ENCODE measurements at places on chromosomes 16 and 17.

DNA sequence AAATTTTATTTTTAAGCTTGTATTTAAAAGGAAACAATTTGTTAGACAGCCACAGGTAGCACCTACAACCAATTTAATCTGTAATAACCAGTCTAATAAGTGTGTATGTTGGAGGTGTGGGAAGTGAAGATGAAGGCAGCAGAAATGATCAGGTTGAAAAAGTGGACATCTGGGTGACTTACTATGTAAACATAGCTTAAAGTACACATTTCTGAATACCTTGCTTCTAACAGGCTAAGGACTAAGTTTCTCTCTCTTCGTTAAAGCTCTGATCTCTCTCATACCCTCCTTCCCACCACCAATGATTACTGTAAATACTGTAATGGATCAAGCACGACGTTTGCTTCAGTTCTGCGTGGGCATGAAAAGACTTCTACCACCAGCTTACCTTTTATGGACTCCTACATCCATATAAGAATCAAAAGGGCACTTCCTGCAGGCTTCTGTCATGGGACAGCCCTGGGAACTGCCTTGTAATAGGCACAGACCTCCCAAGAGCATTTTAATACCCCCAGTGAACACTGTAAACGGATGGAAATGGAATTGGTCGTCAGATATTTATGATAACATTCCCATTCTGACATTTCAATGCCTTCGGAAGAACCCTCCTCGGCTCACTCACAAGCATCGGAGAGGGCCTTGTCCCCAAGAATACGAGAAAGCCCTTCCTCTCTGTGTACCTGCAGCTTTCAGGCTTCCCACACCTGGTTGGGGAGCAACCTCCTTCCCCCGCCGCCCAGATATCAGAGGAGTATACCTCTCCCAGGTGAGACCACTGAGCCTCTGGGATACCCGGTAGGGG, 700 bp downstream of the CCDC43 start:
- no peak for DNase-seq

- DNase-seq = no peak
These were observed 36.2 kb upstream of the CLEC3A start for GRCh38 chr16:77986011-77986740.

DNA sequence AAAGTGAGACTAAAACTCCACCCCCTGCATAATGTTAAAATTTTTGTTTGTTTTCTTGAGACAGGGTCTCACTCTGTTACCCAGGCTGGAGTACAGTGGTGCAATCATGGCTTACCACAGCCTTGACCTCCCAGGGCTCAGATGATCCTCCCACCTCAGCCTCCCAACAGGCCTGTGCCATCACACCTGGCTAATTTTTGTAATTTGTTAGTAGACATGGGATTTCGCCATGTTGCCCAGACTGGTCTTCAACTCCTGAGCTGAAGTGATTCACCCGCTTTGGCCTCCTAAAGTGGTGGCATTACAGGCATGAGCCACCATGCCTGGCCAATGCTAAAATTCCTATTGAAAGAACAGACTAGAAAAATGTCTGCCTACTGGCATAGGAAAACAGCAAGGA, 103.8 kb downstream of the TRIM37 start:
- DNase-seq = no peak

- DNase-seq = no peak
These were observed 10.0 kb downstream of the ALDH3A1 start for GRCh38 chr17:19738073-19738449.

- no peak for DNase-seq
These were observed 1.0 kb downstream of the PER1 start for GRCh38 chr17:8151120-8151640.

GRCh38 chr17:32725697-32726096, 151.2 kb downstream of the MYO1D start:
- DNase-seq = no peak

DNA sequence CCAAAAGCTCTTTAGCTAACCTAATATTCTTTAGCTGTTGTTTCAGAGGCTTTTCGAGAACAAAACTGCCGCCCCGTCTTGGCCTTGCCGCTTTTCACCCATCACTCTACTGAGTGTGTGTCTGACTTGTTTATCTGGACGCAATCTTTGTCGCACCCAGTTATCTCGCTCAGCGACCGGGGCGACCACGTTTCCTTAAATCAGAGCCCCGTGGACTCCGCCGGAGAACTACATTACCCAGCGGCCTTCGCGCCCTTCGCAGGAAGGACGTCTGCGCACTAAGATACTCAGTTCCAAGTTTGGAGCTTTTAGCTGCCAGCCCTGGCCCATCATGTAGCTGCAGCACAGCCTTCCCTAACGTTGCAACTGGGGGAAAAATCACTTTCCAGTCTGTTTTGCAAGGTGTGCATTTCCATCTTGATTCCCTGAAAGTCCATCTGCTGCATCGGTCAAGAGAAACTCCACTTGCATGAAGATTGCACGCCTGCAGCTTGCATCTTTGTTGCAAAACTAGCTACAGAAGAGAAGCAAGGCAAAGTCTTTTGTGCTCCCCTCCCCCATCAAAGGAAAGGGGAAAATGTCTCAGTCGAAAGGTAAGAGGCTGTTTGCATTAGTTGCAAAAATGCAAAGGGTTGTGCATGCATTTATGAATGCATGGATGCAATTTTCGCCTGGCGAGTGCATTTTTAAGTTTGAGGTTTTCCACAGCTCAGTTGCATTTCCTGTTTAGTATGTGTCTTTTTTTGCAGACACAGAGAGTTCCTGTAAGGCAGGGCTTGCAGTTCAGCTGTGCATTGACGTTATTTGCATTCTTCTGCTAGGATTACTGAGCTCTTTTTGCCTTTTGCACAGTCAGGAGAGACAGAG, at the start of gene MAP2K6:
Gene MAP2K6, plus strand, starts transcription at position 290 of the 867 bp plus-strand sequence. Its CDS starts 288 bp downstream, at position 578.
- DNase-seq = peak; percentile 60

GRCh38 chr17:21495281-21495680, 119.1 kb downstream of the KCNJ12 start:
- DNase-seq = no peak
